GM12864 (cell line): ENCODE measurements at places on chromosomes 1 and 21.

- no peak for DNase-seq
These were observed 120.3 kb upstream of the VAMP3 start for GRCh38 chr1:7650801-7651200.

- DNase-seq = no peak
These were observed 40.0 kb downstream of the ABCG1 start for GRCh38 chr21:42258885-42259407.

- no peak for DNase-seq
These were observed 22.7 kb downstream of the MFAP2 start for GRCh38 chr1:16957731-16958130.

DNA sequence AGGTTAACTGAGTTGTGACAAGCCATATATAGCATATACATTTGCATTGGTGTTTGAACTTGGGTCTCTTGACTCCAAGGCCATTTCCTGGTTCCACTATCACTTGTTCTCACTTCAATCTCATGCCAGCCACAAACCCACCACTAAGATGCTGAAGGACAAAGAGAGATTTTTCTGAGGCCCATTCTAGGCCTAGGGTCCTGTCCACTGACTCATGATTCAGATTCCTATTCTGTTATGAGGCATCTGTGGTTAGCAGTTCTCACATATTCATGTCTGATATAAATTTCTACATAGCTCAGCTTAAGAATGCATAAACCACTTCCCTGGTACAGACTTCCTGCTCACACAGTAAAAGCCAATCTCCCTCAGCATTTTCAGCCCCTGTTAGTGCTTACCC lies 326.1 kb upstream of the BEND5 start:
- DNase-seq = no peak

DNA sequence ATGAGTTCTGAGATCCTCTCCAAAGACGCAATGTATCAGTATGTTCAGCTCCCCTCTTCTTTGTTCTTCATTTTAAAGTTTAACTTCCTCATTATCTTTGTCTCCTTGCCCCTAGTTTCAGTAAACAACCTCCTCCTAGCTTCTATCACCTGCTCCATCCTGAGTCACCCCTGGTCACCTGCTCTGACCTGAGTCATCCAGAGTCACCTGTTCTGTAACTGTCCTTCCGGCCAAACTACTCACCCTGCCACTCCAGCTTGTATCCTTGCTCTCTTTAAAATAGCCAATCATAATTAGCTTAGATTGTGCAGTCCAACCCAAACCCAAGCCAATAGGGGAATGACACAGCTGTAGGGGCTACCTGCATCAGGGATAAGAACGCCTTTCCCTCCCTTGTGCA lies 332.0 kb downstream of the OLFM3 start:
- no peak for DNase-seq

DNA sequence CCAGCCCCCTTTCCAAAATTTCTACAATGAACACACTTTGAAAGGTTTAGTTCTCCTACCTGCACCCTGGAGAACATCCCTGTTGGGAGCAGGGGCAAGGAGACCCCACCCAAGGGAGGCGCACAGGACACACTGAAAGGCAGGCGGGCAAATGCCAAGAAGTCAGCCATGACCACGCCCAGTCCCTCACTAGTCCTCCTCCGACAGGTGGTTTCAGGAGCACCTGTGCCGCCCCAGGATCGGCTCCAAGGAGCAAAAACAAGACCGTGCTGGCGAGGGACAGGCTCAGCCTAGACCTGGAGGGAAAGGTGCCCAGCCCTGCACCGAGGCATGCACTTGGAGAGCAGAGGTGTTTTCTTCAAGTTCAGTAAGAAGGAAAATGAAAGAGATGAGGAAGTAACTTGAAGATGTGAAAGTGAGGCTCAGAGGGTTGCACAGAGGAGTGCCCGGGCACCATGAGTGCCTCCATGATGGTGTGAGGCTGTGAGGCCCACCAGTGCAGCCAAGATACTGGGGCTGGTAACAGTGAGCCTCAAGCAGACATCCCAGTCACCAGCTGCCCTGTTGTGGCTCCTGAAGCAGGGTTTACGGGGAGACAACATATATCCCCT lies 19.6 kb upstream of the NADK start:
- DNase-seq = no peak

GRCh38 chr1:247110627-247111258 lies 6.6 kb upstream of the ZNF669 start:
- no peak for DNase-seq
